ENCODE measurements at places on chromosomes 4 and X.

- no peaks in the 10 kb centered on the region for H3K36me3 ChIP-seq
- H3K27me3 ChIP-seq, result no peaks in the 10 kb centered on the region
- H3K4me1 ChIP-seq, result no peaks in the 10 kb centered on the region
- H3K27ac ChIP-seq, result peak overlapping the region; percentile 42
- H3K4me3 ChIP-seq, result peak overlapping the region; percentile 26
- no peak for DNase-seq
These were observed 599 bp upstream of the IL2RG start for GRCh38 chrX:71111921-71112431.

- no peak for DNase-seq
- no peaks in the 10 kb centered on the region for H3K36me3 ChIP-seq
- no peaks in the 10 kb centered on the region for H3K4me1 ChIP-seq
- no peak overlapping the region for H3K27ac ChIP-seq
- no peak overlapping the region for H3K4me3 ChIP-seq
These were observed 819.2 kb downstream of the PCDH18 start for GRCh38 chr4:136713140-136713539.

GRCh38 chr4:123545667-123546572 is 149.3 kb downstream of the SPRY1 start:
- peak overlapping the region; percentile 77 for H3K27ac ChIP-seq
- DNase-seq, result no peak
- no peaks in the 10 kb centered on the region for H3K36me3 ChIP-seq
- H3K4me1 ChIP-seq, result no peaks in the 10 kb centered on the region

DNA sequence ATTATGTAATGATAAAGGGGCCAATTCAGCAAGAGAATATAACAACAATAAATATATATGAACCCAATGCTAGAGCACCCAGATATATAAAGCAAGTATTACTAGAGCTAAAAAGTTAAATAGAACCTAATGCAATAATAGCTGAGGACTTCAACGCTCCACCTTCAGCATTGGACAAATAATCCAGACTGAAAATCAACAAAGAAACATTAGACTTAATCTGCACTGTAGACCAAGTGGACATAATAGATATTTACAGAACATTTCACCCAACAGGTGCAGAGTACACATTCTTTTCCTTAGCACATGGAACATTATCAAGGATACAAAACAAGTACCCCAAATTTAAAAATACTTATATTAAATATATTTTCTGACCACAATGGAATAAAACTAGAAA is 24.3 kb downstream of the OTC start:
- no peaks in the 10 kb centered on the region for H3K4me1 ChIP-seq
- H3K27ac ChIP-seq, result no peak overlapping the region
- no peaks in the 10 kb centered on the region for H3K27me3 ChIP-seq
- no peak for DNase-seq

DNA sequence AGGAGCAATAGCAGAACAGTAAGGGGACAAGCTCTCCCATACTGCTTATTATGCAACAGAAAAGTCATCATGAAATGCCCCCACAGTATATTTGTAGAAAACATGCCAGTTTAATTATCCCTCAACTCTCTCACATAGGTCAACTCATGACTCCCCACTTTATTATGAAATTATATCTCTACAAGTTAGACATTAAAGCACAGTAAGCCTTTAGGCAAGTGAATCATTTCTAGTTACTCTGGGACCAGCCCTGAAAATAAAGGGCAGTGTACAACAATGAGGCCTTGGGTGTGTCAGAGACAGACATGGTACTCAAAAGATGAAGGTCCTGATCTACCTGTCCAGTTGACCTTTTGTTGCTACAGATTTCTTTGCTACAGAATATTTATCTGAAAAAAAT is 191.9 kb downstream of the FBXW7 start:
- no peak overlapping the region for H3K4me3 ChIP-seq

GRCh38 chr4:25976780-25977179 is 62.8 kb downstream of the SMIM20 start:
- DNase-seq, result no peak
- no peak overlapping the region for H3K4me3 ChIP-seq
- no peak overlapping the region for H3K27ac ChIP-seq
- no peaks in the 10 kb centered on the region for H3K27me3 ChIP-seq
- H3K4me1 ChIP-seq, result no peaks in the 10 kb centered on the region

Measured in upper lobe of right lung (tissue), 1 donor.